ENCODE measurements at places on chromosomes 16 and 17.

DNA sequence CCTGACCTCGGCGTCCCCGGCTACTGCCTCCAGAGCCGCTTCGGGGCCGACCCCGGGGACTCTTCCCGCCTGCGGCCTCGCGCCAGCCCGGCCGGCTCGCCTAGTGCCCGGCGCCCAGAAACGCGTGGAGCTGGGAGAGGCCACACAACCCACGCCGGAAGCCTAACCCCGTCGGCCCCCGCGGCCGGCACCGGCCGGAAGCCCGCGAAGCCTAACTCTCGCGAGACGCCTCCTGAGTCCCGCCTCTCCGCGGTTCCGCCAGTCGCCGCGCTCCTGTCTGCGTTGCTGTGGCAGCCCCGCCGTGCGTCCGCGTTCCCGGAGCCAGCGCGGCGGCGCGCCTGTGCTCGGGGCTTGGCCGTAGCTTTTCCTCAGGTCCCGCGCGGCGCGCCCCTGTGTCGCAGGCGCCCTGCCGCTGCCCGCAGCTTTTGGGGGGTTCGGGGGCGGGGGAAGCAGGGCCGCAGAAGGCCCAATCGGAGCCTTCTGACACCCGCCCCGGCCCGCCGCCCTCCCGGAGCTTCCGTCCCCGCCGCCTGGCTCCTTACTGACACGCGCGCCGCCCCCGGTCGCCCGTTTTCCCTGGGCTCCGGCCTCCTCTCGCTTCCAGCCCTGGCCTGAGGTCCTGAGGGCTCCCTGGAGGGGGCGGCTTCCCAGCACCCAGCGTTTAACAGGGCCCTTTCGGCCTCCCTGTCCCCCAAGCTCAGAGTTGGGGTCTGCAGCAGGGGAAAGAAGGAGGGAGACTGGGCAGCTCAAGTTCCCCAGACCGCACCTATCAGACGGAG, 21.7 kb downstream of the NPTX1 start:
- DNase-seq: peak; percentile 95

DNA sequence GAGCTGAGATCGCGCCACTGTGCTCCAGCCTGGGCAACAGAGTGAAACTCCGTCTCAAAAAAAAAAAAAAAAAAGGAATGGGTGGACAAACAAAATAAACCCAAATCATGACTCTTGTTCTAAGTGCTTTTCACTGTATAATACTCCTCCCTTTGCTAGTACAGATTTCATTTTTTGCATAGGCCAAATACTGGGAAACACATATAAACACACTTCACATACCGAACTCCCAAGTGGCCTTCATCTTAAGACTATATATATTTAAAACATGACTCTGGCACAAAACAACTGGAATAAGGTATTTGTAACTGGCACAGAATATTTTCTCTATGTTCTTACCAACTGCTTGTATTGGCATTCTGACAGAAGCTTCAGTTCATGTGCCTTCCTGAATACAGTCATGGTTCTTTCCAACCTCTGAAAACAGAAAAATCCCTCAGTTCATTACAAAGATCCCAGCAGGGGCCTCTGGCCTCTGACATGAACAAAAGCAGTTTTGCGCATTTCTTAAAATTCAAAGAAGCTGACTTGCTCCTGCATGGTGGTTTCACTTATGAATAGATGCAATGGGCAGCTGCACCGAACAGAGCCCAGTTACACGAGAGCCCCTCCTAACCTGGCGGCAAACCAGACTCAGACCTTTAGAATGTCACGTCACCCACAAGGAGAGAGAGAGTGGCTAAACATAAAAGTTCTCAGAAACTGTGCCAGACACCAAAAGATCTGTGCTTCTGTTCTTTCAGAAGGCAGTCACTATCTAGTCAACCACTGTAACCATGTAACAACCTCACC, 19.1 kb upstream of the COPRS start:
- DNase-seq: no peak

DNA sequence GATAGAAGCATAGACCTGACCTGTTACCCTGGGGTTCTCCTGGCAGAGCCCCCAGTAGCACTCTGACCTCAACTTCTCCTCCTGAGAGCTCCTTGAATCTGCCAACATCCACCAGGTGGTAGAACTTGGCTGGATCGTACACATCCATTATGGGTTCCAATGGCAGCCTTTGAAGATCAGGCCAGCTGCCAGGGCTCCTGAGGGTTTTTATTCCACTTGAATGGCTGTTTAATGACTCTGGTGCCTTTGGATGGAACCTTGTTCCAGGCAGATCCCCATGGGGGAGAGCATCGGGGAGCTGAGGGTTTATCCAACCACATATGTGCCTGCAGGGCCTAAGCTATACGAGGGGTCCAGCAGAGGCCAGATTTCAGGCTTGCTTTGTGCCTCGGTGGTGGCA, 47.1 kb upstream of the CLEC19A start:
- no peak for DNase-seq

DNA sequence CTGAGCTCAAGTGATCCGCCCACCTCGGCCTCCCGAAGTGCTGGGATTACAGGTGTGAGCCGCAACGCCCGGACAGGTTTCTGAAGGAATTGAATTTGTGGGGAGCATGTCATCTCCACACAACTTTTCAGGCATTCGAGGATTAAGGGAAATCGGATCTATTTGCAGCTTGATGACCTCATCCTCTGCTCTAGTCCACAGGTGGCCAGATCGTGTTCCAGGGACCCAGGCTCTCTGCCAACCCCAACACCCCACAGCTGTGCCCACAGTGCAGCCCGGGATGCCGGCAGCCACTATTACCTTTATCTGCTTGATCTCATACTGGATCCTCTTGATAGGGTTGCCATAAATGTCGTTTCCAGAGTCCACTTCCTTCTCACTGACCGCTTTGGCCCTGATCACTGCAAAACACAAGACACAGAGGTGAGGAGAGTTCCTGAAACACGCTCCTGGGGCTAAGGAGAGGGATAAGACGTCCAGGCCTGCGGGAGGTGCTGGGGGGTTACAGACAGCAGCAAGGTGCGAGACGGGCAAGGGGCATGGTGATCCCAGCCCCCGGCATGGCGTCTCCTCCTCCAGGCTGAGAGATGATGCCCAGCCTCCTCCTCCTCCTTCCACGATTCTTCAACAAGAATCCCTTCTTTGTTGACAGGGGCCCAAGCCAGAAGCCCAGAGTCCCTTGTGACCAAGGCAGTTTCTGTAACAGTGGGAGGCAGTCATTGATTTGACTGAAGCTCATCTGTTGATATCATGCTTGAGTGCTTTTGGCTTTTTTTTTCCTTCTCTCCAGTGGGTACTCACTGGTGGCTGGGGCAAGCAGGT, 29.3 kb downstream of the CEP295NL start:
- DNase-seq: peak; percentile 83

DNA sequence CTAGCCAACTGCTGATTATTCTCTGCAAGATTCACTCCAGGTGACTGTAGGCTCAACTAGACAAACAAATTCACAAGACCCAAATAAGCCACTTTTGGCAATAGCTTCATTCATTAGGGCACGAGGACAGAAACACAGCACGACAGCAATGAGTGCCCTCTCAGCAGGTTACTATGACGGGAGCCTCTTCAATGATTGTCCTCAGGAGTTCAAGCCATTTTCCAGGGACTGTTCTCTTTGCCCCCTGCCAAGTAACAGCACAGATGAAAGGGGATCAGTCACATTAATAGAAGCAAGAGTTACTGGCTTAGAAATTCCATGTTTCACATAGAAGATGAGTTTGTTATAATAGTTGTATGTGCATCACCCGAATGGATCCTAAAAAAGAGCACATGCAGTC, 712.2 kb downstream of the CDH8 start:
- DNase-seq: no peak

- DNase-seq: no peak
These were observed 378.8 kb upstream of the TNRC6C start for GRCh38 chr17:77579682-77580081.

GRCh38 chr17:2215616-2216364, 87.8 kb downstream of the SMG6 start:
- DNase-seq: no peak

- peak; percentile 15 for DNase-seq
These were observed 11.0 kb downstream of the CYB561 start for GRCh38 chr17:63434951-63435571.

DNA sequence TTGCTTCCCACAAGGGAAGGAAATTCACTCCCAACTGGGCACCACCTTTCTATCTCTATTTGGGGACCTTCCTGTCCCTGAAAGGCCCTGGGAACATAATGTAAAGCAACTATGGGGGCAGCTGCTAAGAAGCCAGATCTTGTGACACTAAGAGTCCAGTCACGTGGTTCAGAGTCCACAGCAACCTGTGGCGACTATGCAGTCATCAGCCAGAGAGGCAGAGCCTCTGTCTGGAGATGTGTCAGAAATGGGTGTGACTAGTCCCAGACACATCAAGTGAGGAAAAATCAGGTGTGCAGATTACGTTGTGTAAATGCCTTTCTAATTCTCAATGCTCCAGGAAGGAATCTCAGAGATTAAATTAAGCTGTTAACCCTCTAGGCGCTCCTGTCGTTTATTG, 26.6 kb upstream of the SKAP1 start:
- no peak for DNase-seq

- no peak for DNase-seq
These were observed 184.4 kb downstream of the MSI2 start for GRCh38 chr17:57440522-57441269.

Data from NCI-H1694 treated with DMSO at 0.1 percent for 48 hours (cell line).